ENCODE measurements at places on chromosomes 11 and 22.

DNA sequence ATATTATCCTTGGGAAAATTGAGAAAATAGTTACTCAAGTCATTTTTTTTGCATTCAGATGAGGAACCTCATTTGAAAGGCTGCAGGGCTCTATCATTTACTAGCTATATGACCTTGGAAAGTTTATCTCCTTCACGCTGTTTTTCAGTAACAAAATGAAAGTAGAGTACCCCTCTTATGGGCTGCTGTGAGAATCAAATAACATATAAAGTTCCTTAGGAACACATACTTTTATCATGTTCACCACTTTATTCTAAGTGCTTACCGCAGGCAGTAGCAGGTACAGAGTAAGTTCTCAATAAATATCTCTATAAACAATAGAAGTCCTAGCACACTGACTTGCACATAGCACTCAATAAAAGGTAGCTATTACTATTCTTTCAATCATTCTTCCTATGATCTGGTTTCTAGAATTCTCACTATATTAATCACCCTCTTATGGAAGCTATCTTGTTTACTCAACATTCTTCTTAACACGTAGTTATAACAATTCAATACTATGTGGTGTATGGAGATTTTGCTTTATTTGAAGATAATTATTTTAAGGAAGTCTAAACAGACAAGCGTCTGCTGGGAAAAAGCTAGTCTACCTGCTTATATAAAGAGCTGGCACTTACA is 1.9 kb downstream of the C11orf71 start:
- DNase-seq = no peak

- peak; percentile 89 for DNase-seq
These were observed 89.7 kb upstream of the PHOX2A start for GRCh38 chr11:72333661-72334060.

DNA sequence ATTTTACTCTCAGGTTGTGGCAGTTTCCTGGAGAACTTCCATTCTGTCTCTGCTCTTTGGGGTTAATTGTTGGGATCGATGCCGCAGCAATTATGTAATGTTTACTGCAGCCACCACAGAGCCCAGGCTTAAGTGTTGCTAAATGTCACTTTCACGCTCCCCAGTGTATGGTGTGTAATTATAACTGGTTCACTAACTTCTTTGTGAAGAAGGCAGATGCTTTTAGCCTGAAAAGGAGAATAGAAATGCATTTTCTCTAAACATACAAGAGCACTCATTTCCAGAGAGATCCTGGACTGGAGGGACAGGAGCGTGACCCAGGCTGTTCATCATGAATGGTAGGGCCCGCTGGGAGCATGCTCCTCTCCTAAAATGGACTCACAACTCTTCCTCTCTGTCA is 132.2 kb upstream of the PLET1 start:
- no peak for DNase-seq

DNA sequence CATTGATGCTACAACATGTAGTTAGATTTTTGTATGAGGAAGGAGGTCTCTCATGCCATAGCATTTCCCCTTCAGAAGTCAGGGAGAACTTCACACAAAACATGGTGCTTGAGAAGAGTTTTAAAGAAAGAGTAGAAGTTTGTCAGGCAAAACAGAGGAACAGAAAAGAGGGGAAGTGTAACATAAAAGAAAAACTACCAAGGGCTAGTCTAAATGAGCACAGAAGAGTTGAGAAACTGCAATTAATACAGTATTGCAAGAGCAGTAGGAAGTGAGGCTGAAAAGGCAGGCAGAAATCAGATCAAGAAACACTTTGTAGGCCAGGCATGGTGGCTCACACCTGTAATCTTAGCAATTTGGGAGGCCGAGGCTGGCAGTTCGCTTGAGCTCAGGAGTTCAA is 61.0 kb downstream of the FAM168A start:
- DNase-seq = no peak

DNA sequence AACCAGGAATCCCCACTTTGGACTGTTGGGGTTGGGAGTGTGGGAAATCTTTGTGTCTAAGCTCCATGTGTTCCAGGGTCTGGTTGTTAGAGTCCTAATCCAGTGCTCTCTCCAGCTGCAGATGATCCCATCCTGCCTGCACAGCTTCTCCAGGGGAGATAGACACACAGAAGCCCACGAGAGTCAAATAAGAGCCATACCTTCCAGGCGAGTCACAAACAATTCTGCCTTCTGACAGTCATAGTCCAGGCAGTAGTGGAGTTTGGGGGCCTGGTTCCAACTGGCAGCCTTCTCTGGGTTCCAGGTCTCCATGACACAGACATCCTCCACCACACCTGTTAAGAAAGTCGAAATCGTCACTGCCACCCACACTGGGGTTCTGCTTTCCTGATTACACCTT is 32.1 kb downstream of the SYT13 start:
- DNase-seq = no peak

DNA sequence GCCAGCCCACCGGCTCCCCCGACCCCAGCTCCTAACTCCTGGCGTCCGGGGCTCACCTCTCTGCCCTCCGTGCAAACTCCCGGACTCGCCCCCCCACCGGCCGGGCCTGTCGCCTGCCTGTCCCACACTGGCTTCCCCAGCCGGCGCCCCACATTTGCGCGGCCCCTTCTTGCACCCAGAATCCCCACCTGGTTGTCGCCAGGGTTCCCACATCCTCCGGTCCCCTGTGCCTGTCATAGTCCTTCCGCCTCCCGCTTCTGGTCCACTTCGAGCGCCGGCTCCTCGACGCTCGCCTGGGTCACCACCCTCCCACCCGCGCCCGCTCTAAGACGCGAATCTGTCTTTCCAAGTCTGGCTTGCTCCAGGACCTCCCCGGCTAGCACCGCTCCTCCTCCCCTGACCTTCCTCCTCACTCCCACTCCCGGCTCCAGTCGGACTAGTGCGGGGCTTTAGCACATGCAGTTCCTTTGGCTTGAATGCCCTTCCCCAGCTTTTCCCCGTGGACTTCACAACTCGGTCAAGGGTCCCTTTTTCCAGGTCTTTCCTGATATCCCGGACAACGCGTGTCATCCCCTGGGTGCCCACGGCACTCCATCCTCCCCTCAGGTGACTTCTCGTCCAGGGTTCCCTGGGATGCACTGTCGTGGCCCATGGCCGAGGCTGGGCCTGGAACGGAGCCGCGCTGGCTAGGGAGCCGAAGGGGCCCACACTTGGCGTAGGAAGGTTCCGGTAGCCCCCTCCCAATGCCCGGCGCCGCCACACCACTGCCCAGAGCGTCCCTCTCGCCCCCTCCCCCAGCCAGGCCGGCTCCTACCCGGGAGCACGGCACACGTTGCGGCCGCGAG is 635 bp downstream of the SCARF2 start:
- DNase-seq = no peak

GRCh38 chr11:131467645-131468394 is 97.4 kb downstream of the NTM start:
- no peak for DNase-seq

DNA sequence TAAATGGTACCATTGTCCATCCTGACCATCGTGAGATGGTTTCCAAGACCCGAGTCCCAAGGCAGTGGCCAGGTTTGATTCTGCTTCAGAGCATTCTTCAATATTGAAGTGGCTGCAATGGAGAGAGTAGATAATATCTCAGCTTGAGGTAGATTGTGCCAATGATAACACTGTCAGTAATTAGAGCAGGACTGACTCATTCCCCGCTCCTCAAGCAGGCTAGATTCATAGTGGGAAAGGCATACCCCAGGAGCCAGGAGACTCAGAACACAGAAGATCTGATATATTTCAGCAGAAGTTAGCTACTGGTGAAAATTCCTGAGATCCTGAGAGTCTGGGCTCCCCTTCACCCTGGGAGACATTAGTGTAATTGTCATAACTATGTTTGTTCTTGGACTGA is 55.6 kb upstream of the LARGE1 start:
- no peak for DNase-seq

- no peak for DNase-seq
These were observed 773.2 kb downstream of the KCNA4 start for GRCh38 chr11:29243616-29244015.

DNA sequence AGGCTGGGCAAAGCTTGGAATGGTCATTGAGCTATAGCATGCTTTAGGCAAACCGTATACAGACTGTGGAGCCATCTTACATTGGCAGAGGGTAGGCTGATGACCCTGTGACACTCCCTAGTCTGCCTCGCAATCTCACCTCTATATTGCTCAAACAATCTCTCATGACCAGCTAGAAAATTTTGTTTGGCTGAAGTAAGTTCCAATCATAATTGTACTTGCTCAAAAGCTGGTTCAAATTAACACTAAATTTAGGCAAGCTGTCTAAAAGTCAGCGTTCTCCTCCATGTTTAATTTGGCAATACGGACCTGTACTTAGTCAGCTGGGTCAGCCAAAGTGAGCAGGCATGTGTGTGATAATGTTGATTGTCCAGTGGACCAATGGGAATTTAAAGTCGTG is 133.0 kb downstream of the SWAP70 start:
- DNase-seq = no peak

DNA sequence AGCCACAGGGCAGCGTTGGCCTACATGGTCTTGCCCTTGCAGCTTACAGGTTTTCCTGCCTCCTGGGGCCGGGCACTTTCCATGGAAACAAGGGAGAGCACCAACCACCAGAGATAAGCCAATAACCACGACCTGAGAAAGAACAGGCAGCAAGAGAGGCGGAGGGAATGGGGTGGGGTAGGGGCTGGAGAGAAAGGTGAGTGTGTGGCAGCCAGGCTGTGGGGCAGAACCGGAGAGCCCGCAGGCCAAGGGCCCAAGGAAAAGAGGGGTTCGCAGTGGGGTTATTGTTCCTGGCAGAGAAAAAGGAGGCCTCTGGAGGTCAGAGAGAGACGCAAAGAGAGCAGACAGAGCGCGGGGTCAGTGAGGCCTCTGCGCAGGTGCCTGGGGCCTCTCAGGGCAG is 33.2 kb downstream of the LRRC74B start:
- no peak for DNase-seq

DNA sequence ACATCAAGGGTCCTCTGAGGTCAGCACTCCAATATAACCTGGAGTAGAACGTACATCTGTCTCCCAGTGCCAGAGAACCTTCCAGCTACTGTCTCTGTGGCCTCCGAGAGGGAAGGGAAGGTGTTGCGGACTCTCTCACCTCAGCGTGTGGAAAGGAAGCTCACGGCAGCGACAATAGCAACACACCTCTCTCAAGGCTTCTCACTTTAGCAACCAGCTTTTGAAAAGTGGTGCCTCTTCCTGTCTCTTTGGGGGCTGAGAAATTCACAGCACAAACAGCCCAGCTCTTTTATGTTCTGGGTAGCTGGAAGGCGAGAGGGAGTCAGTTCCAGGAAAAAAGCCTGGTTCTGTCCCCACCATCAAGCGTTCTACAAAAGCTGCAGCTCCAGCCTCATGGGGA is 156.9 kb upstream of the TBCEL start:
- no peak for DNase-seq

GRCh38 chr22:40855979-40856512 is 393 bp downstream of the ST13 start:
- peak; percentile 60 for DNase-seq

DNA sequence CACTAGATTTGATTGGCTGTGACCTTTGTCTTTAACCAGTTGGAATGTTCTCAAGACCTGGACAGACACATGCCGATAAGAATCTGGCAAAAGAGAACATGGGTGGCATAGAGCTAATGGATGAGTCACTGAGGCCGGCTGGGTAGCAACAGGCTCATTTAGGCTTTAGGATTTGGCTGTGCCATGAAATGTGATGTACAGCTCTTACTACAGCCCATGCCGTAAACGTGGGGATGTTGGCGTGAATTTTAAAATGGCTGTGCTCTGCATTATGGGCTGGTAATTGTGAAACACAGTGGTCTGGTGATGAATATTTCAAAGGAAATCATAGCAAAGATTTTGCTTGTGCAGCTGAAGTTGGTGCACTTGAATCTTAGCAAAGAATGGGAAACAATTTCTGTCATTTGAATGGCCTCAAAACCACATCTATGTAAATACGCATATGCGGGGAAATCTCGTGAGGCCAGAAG is 332.4 kb downstream of the TBC1D22A start:
- no peak for DNase-seq

DNA sequence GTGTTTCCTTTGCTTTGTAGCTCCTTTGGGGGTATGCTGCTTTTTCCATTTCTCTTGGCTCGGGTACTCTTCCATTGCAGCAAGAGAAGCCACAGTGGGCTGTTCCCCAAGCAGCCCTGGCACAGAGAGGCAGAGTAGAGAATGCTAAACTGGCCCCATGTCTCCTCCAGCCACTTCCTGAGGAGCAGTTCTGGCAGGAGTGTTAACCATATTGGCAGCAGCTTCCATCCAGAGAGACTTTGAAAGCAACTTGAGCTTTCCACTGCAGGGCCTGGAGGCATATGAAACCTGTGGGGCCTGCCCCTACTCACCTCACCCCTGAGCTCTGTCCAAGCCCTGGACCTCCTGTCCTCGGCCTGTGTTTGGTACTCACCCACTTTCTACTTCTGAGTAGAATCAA is 61.8 kb downstream of the ALX4 start:
- no peak for DNase-seq

GRCh38 chr11:7889985-7890384 is 41.1 kb downstream of the OR10A6 start:
- DNase-seq = no peak

GRCh38 chr11:4865855-4866254 is 15.8 kb upstream of the OR51T1 start:
- no peak for DNase-seq

DNA sequence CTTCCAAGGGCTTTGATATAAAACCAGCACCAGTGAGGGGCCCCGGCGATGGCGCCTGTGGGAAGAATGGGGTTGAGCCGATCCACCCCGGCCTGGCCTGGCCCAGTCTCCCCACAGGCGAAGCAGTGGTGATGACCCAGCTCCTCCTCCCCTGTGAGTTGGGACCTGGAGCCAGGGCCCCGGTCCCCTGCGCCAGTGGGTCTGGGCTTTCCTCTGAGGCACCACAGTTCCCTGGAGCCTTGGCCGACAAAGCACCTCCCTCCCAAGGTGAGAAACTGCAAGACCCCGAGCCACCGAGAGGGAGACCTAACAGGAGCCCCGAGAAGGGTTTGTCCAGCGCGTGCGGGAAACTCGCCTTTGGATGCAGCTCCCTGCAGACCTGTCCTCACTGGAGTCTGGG is 942.9 kb downstream of the BRD1 start:
- DNase-seq = no peak

GRCh38 chr11:92423115-92424034 is 198.8 kb downstream of the FAT3 start:
- no peak for DNase-seq

DNA sequence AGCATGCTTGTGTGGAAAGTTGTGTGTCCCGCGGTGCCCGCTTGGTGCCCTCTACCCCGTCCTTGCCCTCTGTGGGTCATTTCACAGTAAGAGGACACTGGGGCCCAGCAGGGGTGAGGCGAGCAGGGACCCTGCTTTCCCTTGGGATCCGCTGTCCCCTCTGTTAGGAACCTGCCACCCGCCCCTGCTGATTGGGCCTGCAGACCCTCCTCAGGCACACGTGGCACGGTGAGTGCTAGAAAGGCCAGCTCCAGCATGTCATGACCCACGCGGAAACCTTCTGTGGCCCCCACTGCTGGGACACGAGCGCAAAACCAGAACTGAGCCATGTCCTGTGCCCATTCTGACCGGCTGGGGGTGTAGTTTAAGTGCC is 353.1 kb downstream of the TBC1D22A start:
- DNase-seq = no peak

- DNase-seq = peak; percentile 95
These were observed 2.1 kb downstream of the CCDC88B start for GRCh38 chr11:64341851-64342791.
